Stimulated activated CD4-positive, alpha-beta T cell treated with anti-CD3 and anti-CD28 coated beads, TNF-alpha, amount 100 ng/mL, for 1 hour (primary cell): ENCODE measurements at places on chromosomes 2 and 18.

- DNase-seq: no peak
These were observed 60.3 kb upstream of the IGFBP2 start for GRCh38 chr2:216572582-216573578.

DNA sequence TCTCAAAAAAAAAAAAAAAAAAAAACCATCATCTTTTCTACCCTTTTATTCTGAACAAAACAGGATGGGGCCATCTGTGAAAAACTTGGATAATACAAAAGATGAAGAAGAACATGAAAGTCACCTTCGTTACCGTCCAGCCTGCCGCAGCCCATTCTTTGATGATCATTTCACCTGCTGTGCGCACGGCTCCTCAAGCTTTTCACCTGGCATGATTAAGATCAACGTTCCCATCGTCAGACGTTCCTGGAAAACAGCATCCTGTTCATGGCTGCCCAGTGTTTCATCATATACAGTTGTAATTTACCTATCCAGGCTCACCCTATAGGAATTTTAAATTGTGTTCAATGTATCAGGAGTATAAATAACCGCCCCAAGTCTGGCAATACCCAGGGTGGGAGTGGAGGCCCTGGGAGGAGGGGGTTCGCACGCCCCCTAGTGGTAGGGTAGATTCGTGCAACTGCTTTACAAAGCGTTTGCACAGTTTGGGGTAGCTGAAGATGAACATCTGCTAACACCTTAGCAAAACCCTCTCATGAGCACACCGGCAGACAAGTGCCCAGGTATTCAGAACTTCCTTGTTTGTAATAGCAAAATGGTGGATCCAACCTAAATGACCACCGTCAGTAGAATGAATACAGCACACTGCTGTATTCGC is 49.0 kb upstream of the GLI2 start:
- no peak for DNase-seq

DNA sequence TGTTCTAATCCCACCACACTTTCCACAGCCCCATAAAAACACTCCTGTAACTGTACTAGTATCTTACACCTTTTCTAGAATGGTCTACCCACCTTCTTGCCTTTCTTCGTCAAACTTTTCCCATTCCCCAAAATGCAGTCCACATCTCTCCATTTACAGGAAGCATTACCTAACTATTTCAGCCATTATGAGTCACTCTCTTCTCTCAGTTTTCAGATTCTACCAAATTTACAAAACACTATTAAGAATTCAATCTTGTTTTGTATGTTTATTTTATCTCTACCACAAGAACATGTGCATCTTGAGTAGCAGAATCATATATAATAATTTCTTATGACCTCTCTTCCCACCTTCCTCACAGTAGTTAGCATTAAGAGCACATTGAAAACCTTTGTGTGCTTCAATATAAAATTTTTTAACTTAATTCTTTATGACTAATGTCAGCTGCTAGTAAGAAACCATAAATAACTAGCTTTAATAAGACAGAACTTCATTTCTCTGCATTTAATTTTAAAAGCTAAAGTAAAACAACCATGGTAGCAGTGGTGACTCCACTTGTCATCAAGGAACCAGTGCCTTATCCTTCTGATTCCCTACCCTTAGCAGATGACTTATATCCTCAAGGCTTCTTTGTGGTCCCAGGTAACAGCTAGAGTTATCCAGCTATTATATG is 56.6 kb upstream of the MAP2 start:
- no peak for DNase-seq

DNA sequence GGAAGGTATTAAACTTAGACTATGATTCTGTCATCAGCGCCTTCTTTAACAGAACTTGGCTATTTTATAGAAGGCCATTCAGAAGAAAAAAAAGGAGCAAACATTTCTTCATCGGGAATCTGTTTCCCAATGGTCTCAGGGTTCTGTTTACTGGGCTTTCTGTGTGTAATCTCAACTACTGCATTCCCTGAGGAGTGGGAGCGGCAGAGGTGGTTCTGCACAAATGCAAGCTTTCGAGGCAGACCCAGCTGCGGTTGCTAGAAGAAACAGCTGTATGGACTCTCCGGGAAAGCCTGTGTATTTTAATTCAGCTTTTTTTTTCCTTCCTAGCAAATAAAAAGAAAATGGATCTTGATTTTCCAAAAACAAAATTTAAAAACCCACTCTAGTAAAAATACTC is 250.7 kb downstream of the NAPG start:
- no peak for DNase-seq

- no peak for DNase-seq
These were observed 99.8 kb downstream of the ALK start for GRCh38 chr2:29821591-29821990.

GRCh38 chr2:38146907-38147307 is 71.0 kb upstream of the CYP1B1 start:
- DNase-seq: no peak

DNA sequence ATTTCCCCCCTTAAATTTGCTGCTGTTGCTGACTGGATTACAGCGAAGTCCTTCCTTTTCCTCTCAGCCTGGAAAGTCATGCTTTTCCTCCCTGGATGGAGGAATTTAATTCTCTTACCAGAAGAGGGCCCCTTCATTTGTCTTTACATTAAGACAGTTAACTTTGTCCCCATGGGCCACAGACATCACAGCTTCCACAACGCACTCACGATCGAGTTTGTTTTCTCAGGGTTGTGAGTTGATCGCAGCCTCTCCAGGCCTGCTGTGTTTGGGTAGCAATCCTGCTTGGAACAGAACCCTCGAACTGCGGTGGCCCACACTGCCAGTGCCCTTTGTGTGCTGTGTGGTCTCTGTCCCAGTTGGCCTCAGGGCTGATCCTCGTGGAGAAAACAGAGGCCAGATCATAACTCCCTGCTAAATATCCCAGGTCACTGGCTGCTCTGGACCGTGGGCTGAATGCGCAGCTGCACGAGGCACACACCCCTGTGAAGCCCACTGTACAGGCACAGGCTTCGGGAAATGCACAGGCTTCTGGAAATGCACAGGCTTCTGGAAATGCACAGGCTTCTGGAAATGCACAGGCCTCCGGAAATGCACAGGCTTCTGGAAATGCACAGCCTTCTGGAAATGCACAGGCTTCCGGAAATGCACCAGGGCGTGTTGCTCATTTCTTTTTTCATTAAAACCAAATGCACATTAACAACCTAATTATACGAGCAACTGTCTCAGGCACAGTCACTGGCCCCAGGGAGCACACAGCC is 2.2 kb upstream of the PDIA6 start:
- no peak for DNase-seq

DNA sequence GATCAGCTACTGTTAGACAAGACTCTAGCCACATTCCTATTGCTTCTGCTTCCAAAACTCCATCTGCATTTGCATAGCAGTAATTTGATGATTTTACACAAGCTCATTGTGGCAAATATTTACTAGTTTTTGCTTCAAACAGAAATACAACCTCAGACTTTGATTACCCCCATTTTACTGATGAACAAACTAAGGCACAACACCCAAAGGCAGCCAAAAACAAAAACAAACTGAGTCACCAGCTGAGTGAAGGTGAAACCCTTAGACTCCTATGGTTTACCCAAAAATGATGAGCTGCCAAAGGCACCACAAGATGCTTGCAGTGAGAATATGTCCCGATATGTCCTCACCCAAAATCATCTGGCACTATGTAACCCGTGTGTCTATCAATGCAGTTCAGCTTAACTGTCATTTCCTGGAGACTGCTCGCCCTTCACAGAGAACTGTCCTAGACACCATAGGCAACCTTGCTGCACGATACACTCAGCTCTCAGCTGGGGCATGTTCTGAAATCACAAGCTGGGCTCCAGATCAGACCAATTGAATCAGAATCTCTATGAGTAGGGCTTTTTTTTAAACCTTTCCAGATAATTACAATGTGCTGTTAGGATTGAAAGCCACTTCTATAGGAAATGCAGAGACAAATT is 4.1 kb upstream of the EVA1A start:
- no peak for DNase-seq
